Choroid plexus epithelial cell (primary cell): ENCODE measurements at places on chromosomes 16 and 17.
A peak's percentile ranks its signal among the peaks of the same experiment; 100 is the strongest.

GRCh38 chr17:68759343-68760140 is 158.4 kb upstream of the FAM20A start:
- peak; percentile 97 for DNase-seq

GRCh38 chr16:57472665-57473060 is 10.2 kb downstream of the POLR2C start:
- DNase-seq, result no peak

DNA sequence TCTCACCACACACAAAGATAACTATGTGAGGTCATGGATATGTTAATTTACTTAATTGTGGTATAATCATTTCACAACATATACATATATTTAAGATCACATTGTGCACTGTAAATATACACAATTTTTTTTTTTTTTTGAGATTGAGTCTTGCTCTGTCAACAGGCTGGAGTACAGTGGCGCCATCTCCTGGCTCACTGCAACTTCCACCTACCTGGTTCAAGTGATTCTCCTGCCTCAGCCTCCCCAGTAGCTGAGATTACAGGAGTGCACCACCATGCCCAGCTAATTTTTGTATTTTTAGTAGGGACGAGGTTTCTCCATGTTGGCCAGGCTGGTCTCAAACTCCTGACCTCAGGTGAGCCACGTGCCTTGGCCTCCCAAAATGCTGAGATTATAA is 11.5 kb upstream of the PRSS54 start:
- peak; percentile 72 for DNase-seq

DNA sequence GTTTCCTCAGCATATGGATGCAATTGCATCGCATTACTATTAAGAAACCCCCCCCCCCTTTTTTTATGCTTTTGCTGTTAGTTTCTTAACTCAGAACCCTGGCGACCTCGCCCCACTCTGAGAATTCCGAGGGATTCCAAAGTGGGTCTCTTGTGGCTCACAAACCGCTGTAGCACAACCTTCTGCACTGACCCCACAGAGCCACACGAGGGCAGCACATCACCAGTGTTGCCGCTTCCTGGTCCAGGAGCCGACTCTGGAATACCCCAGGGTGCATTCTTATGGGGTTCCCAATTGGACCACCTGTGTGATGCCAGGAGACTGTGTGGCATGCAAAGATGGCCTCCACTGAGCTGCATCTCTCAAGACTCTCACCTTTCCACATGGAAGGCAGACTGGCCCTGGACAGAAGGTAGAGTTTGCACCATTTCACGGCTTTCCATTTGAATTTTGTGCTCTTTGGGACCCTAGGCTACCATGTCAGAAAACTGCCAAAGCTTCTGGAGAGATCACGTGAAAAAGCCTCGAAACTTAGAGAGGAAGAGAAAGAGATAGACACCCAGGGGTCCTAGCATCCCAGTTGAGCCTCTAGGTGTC is 432.7 kb upstream of the ASIC2 start:
- peak; percentile 25 for DNase-seq

DNA sequence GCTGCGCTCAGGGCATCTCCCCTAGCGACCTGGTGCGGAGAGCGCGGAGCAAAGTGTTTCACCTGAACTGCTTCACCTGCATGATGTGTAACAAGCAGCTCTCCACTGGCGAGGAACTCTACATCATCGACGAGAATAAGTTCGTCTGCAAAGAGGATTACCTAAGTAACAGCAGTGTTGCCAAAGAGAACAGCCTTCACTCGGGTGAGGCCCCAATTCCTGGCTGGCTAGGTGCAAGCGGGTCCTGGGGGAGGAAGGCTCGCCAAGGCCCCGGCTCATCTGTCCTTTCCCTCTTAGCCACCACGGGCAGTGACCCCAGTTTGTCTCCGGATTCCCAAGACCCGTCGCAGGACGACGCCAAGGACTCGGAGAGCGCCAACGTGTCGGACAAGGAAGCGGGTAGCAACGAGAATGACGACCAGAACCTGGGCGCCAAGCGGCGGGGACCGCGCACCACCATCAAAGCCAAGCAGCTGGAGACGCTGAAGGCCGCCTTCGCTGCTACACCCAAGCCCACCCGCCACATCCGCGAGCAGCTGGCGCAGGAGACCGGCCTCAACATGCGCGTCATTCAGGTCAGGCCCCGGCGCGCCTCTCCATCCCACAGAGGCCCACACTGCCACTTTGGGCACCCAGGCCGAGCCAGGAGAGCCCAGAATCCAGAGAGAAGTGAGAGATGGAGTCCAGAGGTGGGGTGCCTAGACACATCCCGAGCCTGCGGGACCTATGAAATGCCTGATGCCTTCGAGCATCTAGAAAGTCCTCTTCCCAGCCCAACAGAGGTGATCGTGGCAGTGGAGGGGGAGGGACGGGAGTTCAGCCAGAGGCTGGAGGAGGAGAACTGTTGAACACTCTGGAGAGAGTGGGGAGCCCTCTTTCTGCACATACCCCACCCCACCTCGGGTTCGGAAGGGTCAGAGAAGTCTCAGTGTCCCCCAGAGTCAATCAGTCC is 3.3 kb downstream of the LHX1 start:
- DNase-seq, result no peak

GRCh38 chr16:11551842-11552241 is 34.9 kb downstream of the LITAF start:
- DNase-seq, result no peak
